ENCODE measurements at places on chromosomes 1 and 21.
A peak's percentile ranks its signal among the peaks of the same experiment; 100 is the strongest.

GRCh38 chr1:100628631-100629081 is 90.7 kb downstream of the GPR88 start:
- no peak for DNase-seq

GRCh38 chr1:38858833-38859560 is 575 bp downstream of the RRAGC start:
- peak; percentile 62 for DNase-seq

- no peak for DNase-seq
Measured at GRCh38 chr1:198714271-198714670, 75.4 kb downstream of the PTPRC start.

DNA sequence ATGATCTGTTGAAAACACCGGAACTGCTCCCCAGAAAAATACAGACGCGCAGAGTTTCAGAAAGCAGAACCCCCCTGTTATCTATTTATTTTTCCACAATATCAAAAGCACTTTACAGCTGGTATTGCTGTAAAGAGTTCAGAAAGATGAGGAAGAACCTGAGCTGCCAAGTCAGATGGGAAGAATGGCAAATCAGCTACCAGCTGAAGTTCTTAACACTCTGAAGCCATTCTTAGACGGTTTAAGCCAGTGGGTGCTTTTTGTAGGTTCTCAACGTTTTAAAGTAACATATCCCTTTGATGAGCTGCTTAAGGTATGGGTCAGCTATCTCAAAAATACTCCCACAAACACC is 714 bp upstream of the AKIRIN1 start:
- DNase-seq: no peak

DNA sequence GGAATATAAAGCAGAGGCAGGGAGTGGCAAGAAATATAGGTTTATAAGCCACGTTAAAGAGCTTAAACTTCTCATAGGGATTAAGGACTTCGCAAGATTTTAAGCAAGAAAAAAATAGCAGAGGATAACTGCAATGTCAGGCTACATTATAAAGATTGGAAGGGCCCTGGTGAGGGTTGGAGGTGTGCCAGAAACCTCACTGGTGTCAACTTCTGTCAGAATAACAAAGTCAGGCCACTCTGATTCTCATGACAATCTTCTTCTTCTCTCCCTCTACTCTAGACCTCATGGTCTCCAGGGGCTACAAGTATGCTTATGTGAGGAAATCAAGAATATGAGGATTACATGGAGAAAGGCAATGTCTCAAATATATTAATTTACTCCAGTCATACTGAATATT is 32.6 kb upstream of the FMO2 start:
- DNase-seq: no peak

DNA sequence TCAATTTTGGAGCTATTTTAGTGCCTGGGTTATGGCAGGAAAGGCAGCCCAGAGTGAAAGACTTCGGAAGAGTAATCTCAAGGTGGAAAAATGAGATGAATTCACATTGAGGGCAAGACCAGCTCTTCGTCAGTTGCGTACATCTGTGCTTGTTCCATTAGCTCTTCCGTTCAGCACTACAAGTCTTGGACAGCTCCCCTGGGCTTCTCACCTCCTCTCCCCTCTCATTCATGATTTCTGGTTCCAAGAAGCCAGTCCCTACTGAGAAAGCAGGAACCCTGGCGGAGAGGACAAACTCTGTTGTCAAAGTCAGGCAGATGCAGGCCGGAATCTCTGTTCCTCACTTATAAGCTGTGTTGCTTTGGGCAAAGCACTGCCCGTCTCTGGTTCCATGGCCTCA is 76.5 kb downstream of the ACTL8 start:
- DNase-seq: no peak

GRCh38 chr1:5997316-5997715 is 5.1 kb upstream of the NPHP4 start:
- no peak for DNase-seq

- no peak for DNase-seq
Measured at GRCh38 chr21:46477765-46478164, 19.1 kb downstream of the DIP2A start.

DNA sequence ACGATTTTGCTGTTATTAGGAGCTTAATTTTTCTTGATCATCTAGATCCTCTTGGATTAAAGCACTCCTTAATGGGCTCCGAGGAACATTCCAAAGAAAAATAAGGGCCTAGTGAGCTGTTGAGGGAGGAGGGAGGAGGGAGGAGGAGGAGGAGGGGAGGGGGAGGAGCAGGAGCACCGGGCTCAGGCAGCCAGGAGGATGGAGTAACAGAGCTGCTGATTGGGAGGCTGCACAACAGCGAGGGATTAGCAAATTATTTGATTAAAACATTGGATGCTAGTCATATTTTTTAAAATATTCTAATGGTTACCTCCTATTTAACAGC is 302.1 kb upstream of the RRP15 start:
- DNase-seq: no peak

DNA sequence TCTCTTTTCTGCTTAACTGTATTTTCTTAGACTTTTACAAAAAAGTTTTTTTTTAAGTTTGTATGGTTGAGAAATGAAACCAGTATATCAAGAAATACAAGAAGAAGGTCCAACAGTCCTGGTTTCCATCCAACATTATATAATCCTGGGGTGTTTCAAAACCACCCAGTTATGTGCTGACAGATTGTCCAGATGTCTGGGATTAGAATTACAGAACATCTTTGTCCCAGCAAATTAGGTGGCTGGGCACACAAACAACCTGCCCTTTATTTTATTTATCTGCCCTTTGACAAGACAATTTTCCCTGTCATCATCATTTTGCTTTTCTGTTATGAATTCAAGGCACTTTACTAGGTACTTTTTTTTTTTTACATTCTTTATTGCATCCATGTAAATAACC is 622.1 kb downstream of the PLPP3 start:
- DNase-seq: no peak

GRCh38 chr1:13935336-13935735 is 235.3 kb downstream of the PRDM2 start:
- no peak for DNase-seq

GRCh38 chr1:19210772-19211549 is 895 bp upstream of the UBR4 start:
- no peak for DNase-seq

- no peak for DNase-seq
Measured at GRCh38 chr1:227033880-227034279, 93.8 kb downstream of the COQ8A start.

DNA sequence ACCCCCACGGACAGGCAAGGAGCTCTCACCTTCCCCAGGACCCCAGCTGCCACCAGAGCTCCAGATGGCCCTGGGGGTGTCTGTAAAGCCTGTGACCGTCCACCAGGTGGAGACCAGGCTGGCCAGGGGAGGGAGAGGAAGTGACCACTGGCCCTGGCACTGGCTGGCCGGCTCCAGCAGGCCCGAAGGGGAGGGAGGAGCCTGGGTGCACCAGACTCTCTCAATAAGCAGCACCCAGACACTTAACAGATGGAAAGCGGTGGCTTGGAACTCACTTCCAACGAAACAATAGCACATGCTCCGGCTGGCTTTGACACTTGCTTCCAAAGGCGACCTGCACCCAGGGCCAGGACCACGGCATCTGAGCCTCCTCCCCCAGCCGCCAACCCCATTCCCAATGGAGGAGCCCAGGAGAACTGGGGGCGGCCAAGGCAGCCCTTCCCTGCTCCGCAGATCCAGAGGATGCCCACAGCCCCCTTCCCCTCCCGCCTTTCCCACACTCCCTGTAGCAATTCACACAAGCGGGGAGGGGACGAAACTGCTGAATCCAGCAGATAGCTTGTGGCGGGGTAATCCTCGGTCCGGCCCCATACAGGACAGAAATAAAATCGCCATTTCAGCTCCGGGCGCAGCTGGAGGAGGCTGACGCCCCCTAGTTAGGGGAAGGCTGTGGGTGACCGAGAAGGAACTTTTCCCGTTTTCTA is 742 bp upstream of the PDE9A start:
- no peak for DNase-seq

- DNase-seq: no peak
Measured at GRCh38 chr1:29245876-29246275, 9.6 kb downstream of the PTPRU start.

DNA sequence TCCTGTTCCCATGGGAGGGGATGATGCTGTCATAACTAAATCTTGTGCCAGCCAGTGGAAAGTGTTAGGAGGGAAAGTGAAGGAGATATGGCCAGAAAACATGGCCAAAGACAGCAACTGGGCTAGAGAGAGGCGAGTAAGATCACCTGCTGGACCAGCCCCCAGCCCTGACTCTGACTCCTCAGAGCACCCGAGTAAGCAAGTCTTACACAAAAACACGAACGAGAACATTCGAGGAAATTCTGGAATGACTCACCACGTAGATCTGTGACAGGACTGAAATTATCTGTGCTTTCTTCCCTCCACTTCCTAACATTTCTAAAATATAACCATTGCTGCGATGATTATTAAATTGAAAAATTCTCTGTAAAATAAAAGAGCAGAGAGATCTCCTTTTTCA is 9.2 kb downstream of the ZNF496 start:
- no peak for DNase-seq

GRCh38 chr1:226798427-226799411 is 59.6 kb upstream of the ITPKB start:
- DNase-seq: no peak

GRCh38 chr1:53755874-53756273 is 16.9 kb upstream of the GLIS1 start:
- no peak for DNase-seq

GRCh38 chr1:47232187-47232874 is at the start of gene TAL1:
TSS of gene TAL1 (minus strand) at chr1:47232225. CDS start at chr1:47225888, 6,337 bp downstream.
- no peak for DNase-seq

DNA sequence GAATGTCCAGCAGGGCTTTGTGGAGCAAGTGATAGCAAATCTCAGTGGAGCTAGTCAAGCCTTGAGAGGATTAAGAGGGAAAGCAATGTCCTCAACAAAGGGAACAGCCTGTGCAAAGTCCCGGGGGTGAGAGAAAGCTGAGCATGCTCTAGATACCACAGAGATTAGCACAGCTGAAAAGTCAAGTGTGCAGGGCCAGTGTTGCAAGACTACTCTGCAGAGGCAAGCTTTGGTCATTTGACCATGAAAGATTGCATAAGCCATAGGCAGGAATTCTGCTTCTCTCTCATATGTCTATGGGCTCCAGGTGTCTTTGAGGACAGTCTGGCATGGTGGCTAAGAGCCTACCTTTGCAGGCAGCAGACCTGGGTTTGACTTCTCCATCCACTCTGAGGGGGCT is 181.0 kb upstream of the JUN start:
- no peak for DNase-seq

DNA sequence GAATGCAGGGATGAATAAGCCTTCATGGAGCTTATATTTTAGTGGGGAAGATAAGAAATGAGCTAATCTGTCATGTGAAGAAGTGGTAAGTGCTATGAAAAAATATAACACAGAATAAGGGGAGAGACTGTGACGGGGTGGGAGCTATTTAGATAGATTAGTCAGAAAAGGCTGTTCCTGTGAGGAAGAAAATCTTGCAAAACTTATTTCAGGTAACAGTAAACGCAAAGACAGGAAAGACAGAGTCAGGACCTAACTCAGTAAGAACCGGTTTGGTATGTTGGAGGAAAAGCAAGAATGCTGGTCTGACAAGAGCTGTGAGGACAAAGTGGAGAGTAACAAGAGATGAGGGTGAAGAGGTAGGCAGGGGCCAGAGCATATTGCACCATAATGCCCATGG is 22.0 kb downstream of the GNAI3 start:
- DNase-seq: no peak

DNA sequence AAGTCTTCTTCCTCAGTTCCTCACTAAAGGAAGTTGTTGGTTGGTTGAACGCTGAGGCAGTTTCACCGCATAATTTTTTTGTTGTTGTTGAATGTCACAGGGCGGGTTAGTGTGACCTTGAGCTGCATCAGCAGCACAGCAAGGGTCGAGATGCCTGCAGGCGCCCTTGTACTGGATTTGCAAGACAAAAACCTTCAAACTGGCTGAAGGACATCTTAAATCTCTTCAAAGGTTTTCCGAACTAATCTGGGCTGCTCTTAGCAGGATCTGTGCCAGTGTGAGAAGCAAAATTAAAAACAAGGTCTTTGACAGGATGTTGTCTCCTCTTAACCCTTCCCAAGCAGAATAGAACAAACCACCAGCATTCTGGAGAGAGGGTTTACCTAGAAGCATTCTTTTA is 59.4 kb downstream of the NRIP1 start:
- DNase-seq: no peak

DNA sequence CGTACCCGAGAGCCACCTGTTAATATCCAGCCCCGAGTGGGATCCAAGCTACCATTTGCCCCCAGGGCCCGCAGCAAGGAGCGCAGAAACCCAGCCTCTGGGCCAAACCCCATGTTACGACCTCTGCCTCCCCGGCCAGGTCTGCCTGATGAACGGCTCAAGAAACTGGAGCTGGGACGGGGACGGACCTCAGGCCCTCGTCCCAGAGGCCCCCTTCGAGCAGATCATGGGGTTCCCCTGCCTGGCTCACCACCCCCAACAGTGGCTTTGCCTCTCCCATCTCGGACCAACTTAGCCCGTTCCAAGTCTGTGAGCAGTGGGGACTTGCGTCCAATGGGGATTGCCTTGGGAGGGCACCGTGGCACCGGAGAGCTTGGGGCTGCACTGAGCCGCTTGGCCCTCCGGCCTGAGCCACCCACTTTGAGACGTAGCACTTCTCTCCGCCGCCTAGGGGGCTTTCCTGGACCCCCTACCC is 1.4 kb downstream of the USP21 start:
- no peak for DNase-seq

- DNase-seq: no peak
Measured at GRCh38 chr21:46126309-46127238, 28.7 kb downstream of the COL6A2 start.

GRCh38 chr1:107105914-107106313 is 34.9 kb upstream of the NTNG1 start:
- DNase-seq: no peak

DNA sequence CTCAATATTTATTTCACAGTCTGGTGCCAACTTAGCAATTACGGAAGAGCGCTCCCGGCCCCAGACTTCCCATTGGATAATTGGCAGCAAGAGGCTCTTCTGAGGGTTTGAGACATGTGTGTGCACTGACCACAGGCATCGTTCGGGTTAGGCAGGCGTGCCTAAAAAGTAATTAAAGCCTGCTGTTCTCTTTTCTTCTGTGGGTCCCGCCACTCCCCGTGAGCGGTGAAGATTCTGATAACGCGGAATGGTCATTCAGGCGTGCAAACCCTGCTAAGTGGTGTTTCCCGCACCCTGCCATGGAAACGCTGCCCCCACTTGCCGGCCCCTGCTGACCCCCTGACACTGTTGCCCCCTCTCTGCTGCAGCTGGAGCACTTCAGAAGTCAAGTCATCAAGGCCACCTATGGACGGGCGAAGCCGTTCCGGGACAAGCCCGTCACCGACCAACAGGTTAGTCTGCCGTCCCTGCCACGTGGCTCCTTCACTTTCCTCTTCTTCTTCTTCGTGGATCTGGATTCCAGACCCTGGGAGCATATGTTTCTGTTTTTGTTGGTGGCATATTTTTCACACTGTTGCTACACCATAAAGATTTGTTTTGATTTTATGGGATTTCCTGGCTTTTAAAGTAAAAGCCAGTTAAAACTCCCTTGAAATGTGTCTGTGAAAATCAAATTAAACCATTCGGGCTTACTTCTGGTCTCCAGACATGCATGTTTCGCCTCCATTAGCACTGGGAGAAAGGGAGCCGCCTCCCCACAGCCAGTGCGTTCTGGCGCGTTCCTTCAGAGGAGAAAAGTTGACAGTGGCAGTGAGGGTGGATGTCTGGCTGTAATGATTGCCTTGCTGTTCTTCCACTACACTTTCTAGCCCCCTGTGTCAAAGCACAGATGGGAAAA is 79.9 kb downstream of the FHAD1 start:
- DNase-seq: no peak

GRCh38 chr1:23122023-23122748 is 46.5 kb downstream of the LUZP1 start:
- no peak for DNase-seq

- DNase-seq: no peak
Measured at GRCh38 chr1:14850563-14850962, 252.1 kb downstream of the KAZN start.

GRCh38 chr1:32307324-32307723 is 15.4 kb downstream of the HDAC1 start:
- no peak for DNase-seq

Data from memory B cell (primary cell).